ENCODE measurements at places on chromosomes 6 and 20.
A peak's percentile ranks its signal among the peaks of the same experiment; 100 is the strongest.

- no peak for DNase-seq
These were observed 59.8 kb upstream of the MYL9 start for GRCh38 chr20:36481380-36482043.

DNA sequence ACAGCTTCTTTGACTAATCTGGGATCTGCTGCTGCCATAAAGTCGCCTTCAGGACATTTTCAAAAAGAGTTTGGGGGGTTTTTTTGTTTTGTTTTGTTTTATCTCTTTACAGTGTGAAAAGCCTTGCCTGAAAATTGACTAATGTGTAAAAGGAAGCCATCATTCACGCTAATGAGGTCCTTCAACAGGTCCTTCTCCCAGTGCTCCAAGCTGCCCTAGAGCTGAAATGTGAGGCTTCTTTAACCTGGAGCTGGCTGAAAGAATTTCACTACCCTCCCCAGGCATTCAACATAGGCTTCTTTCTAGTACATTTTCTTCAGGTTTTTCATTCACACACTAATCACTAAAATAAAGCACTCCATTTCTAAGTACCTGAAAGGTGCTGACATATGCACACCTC, 145.1 kb upstream of the PRDM1 start:
- no peak for DNase-seq

- DNase-seq = no peak
These were observed 2.2 kb upstream of the KIF25 start for GRCh38 chr6:167995302-167995701.

- DNase-seq = peak; percentile 50
These were observed 963 bp downstream of the FOXF2 start for GRCh38 chr6:1390133-1390945.

DNA sequence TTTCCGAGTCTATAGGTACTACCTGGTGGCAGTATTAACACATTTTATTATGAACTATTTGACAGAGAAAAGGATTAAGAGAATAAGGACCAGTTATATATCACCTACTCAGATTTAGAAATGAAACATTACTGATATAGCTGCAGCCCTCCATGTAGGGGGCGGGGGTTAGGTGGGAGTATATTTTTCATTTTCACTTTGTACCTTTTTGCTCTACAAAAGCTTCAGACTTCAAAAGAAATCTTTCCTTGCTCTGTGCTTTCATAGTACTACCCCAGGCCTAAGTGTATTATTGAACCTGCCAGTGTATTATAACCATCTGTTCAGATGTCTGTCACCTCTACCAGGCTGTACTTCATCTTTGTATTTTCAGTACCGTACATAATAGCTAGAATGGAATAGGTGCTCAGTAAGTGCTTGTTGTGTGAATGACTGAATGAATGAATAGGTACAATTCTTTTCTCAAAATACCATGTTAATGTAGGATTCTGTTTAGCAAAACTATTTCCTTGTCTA, 43.0 kb downstream of the CDKAL1 start:
- DNase-seq = no peak

- no peak for DNase-seq
These were observed 81.9 kb downstream of the FIG4 start for GRCh38 chr6:109772883-109773431.

- DNase-seq = no peak
These were observed 215.4 kb downstream of the TBC1D7 start for GRCh38 chr6:13112921-13113320.

- DNase-seq = no peak
These were observed 302.3 kb downstream of the PLCB1 start for GRCh38 chr20:8434326-8434876.
